ENCODE measurements at places on chromosomes 3 and 15.

GRCh38 chr3:175558261-175558660 is 699.1 kb downstream of the NAALADL2 start:
- DNase-seq: no peak

DNA sequence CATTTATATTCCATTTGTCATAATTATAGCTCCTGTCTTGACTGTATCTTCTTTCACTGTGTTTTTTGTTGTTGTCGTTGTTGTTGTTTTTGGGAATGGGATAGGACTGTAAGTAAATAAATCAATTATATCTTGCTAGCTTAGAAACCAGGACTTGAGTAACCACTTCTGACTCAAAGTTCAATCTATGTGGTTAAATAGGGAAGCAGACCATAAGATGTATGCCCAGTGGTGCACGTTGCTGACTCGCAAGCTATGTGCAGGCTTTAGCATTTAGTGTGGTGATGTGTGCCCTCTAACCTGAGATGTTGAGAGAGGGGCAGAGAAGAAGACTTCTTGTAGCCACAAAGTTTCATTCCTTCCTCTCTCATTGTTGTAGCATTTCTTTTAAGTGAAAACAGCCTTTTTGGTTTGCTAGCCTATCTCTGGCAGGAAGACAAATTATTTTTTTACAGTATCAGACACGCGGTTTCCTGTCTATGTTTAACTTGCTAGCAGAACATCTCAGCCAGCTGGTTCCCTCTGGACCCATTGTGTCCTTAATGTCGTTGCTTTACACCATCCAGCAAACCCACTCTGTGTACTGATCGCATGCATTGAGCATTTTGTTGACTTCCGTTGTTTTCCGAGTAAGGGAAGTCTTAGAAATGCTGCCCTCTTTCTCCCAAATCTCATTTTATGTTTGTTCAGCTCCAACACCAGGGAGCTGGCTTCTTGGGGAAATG is 52.1 kb downstream of the TGFBR2 start:
- no peak for DNase-seq

GRCh38 chr3:129621626-129622225 is 15.2 kb upstream of the PLXND1 start:
- DNase-seq: no peak

DNA sequence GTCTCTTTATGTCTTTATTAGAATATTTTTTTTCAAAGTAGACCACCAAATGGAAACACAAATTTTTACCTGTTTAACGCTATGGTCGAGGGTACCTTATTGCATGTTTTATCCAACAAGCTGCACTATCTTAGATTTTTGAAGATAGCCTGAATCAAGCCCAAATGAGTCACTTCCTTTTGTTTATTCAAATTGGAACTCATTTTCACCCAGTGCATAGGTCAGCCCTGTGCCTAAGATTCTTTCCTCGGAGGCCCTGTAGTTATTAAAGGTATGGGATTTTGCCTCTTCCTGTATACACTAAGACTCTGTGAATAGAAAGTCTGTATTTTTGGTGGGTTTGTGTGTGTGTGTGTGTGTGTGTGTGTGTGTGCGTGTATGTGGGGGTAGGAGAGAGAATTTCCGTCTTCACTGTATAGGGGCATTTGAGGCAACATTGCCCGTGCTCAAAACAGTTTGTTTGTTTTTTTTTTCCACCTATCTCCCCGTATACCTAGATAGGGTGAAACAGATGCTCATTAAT is 358.0 kb upstream of the CADM2 start:
- no peak for DNase-seq

Measured in C1 segment of cervical spinal cord (tissue), 14 donors.